ENCODE measurements at places on chromosomes 6 and 20.

- no peak for DNase-seq
Measured at GRCh38 chr6:156348849-156349248, 428.3 kb upstream of the ARID1B start.

DNA sequence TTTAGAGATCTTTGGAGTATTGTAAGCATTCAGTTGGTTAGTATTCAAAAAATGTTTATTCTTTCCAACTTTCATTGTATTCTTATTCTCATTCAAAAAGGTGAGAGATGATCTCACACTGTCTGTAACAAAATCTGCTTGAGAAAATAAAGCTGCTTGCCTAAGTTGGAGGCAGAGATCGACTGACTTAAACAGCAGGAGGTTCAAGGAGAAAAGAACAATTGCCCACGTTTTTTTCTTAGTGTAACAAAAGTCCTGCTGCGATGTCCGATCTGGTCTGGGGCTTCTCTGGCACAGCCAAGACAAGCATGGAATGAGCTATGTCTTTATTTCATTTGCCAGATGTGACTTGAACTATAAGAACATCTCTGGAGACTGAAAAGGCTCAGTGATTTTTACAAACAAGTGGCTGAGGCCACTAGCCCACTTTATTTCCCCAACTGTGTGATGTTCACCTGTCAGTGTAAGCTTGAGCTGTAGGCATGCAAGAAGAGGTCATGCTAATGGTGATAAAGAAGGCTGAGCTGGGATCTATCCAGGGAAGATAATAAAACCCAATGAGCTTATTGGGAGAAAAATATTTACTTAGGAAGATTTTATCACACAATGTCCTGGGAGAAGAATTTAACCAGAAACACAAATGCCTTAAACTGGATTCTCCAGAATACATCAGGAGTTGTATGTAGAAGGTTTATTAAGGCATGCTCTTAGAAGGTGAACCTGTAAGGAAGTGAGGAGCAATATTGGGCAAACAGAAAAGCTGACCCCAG is 580.1 kb upstream of the BTBD3 start:
- DNase-seq = no peak

- no peak for DNase-seq
Measured at GRCh38 chr6:127301199-127301700, 34.6 kb downstream of the RNF146 start.

GRCh38 chr6:452301-453067 is 60.9 kb downstream of the IRF4 start:
- no peak for DNase-seq

- no peak for DNase-seq
Measured at GRCh38 chr20:25252230-25252651, 4.4 kb downstream of the PYGB start.

- DNase-seq = no peak
Measured at GRCh38 chr20:62805155-62805710, 598 bp downstream of the OGFR start.

GRCh38 chr6:17167327-17167979 is 65.6 kb downstream of the STMND1 start:
- no peak for DNase-seq

DNA sequence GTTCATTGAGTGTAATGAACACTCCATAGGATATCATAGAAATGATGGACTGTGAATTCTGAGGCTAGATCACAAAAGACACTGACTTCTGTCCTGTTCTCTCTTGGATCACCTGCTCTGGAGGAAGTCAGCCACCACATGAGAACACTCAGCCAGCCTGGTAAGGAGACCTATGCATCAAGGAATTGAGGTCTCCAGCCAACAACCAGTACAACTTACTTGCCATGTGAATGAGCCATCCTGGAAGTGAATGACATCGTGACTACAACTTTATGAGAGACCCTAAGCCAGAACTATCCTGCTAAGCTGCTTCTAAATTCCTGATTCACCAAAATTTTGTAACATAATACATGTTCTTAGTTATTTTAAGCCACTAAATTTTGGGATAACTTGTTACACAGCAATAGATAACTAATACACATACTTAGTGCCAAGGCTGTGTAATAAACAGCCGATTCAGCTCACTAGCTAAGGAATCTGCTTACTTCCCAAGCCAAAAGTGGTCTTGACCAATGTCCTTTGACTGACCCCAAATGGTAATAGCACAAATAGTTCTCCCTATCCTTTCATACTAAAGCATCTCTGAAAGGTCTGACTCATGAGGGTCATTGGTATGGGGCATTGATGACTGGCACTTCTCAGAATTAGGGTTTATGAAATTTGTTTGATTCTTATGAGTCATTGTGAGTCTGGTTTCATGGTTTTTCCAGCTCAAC is 6.9 kb upstream of the CTNNBL1 start:
- peak; percentile 4 for DNase-seq
